ENCODE measurements at places on chromosomes 5 and 9. TPM values are rescaled to one million over a fixed set of nuclear protein-coding genes. Genes with fewer than 3 reads are reported as not detected.

DNA sequence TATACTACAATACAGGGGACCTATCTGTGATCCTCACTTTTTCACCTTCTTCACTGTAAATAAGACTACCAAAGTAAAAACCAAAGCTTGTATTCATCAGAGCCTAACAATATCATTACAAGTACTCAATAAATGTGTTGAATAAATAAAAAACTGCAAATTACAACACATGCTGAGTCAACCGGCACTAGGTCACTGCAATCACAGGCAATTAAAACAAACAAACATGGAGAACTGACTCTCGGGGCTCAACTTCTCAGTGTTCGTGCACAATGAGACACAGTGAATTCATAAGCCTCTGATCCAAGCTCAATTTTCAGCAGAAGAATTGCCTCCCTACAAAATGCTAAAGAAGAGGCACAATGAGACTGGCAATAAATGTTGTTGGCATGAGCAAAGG lies 69.2 kb downstream of the CDK5RAP2 start:
- H3K36me3 ChIP-seq, result peaks cover 20% of the 10 kb centered on the region
- no peak overlapping the region for H3K27ac ChIP-seq
- no peaks in the 10 kb centered on the region for H3K27me3 ChIP-seq
- DNase-seq, result no peak
- H3K4me3 ChIP-seq, result no peak overlapping the region

PDZD2 gene
- 0.29 TPM for total RNA-seq

- H3K27me3 ChIP-seq, result peaks cover 6% of the 10 kb centered on the region
- no peaks in the 10 kb centered on the region for H3K36me3 ChIP-seq
- DNase-seq, result no peak
- H3K27ac ChIP-seq, result no peak overlapping the region
Observed at GRCh38 chr5:91052977-91053740, 330.0 kb downstream of the ARRDC3 start.

DNA sequence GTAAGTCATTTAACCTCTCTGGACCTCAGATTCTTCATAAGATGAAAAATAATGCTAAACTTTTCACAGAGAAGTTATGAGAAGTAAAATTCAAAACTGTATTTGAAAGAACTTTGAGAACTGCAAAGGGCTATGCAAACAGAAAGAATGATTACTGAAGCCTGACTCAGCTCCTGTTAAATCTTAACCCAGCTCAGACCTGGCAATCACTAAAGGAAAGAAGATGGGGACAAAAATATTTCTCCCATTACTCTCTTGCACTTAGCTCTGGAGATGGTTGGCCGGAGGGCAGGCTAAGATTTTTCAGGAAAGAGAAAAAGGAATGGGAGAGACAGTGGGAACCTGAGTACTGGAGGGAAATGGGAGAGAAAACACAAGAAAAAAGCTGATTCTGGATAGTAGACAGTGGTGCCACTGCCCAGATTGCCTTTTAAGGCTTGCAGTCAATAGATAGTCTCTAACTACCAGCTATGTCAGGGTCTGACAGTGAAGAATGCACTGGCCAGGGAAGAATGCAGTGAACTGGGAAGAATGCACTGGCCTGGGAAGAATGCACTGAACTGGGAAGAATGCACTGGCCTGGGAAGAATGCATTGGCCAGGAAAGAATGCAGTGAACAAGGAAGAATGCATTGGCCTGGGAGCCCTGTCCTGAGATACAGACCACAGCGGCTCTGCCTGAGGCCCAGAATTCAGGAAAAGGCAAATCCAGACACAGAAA lies 25.2 kb upstream of the CEMIP2 start:
- peak; percentile 61 for DNase-seq
- H3K4me1 ChIP-seq, result peaks cover 15% of the 10 kb centered on the region
- H3K27ac ChIP-seq, result peak overlapping the region; percentile 78
- no peak overlapping the region for H3K4me3 ChIP-seq
- no peaks in the 10 kb centered on the region for H3K27me3 ChIP-seq
- no peaks in the 10 kb centered on the region for H3K36me3 ChIP-seq

ORM1 gene
- total RNA-seq, result not detected

DNA sequence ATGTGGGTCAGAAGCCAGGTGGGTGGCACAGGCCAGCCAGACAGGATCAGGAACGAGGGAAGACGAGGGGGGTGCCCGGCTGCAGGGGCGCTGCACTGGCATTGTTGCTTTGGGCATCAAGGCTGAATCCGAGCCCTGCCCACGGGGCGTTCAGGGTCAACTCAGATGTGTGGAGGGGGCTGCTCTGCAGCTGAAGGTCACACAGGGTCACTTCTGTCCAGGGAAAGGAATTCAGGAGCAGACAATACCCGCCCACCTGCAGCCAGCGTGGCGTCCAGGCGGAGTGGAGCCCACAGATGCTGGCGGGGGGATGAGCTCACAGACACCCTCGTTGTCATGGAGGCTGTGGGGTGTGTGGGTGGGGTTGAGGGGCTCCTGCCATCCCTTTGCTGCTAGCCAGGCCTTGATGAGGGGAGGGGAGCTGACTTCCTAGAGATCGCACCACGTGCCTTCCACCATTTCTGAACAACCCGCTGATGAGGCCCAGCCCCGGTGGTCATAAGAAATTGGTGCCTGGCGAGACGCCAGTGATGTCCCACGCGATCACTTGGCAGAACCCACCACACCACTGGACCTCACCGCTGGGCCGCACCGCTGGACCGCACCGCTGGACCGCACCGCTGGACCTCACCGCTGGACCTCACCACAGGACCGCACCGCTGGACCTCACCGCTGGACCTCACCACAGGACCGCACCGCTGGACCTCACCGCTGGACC lies 31.2 kb downstream of the MRPL36 start:
- no peaks in the 10 kb centered on the region for H3K4me1 ChIP-seq
- H3K27me3 ChIP-seq, result peaks cover 31% of the 10 kb centered on the region
- DNase-seq, result peak; percentile 77
- no peak overlapping the region for H3K27ac ChIP-seq

DNA sequence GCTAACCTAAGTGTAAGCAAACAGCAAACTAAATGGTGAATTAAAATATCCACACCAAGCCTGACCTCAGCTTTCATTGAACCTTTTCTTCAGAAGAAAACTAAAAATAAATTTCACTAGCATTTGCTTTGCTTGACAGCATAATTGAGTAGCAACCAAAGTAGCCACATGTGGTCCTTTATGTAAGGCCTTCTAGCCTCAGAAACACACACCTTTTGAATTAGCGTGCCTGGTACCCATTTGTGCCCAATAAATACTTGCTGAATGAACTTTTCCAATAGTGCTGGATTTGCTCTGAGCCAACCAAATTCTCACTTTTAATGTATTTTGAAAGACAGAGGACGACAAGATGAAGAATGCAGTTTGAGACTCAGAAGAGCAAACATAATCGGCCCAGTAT lies 2.1 kb upstream of the NIPBL start:
- peaks cover 27% of the 10 kb centered on the region for H3K4me1 ChIP-seq
- DNase-seq, result peak; percentile 3
- H3K36me3 ChIP-seq, result no peaks in the 10 kb centered on the region
- no peaks in the 10 kb centered on the region for H3K27me3 ChIP-seq

DNA sequence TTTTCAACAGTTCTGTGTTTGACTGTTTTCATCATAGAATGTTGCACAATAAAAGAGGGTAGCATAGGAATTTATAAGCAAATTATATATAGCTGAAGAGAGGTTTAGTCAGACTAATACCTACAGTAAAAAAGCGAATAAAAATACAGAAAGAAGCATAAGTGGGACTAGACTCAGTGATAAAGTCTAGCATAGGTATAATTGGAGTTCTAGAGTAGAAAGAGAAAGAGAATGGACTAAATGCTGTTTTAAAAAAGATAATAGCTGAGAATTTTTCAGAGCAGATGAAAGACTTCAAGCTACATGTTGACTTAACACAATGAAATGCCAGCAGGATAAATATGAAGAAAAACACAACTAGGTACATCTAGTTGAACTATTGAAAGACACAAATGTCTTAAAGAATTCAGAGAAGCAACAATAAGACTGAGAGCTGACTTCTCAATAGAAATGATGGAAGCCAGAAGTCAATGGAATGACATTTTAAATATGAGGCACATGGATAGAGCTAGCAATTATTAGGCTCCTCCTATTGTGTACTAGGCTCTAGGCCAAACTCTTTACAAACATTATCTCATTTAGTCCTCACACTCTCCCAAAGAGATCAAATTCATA lies 573.9 kb downstream of the ZNF608 start:
- no peaks in the 10 kb centered on the region for H3K36me3 ChIP-seq
- no peak for DNase-seq
- no peak overlapping the region for H3K4me3 ChIP-seq
- H3K4me1 ChIP-seq, result peaks cover 3% of the 10 kb centered on the region
- no peaks in the 10 kb centered on the region for H3K27me3 ChIP-seq
- H3K27ac ChIP-seq, result no peak overlapping the region

DNA sequence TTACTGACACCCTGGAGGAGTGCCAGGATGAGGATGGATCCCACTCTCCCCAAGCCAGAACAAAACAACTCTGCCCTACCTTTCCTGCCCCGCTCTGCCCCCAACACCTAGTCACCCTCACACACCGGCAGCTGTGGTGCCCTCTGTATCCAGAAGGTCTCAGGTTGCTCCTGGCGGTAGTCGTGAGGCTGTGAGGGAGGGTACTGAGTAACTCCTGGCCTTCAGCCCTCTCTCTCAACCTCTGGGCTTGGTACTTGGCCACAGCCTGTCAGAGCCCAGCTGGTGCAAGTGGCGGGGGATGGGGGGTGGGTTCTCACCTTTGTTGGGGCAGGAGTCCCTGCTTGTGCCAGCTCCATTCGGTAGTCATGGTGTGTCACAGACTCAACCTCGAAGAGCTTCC lies 1.9 kb downstream of the SPAG8 start:
- H3K27ac ChIP-seq, result no peak overlapping the region
- DNase-seq, result peak; percentile 19
- H3K4me1 ChIP-seq, result peaks cover 20% of the 10 kb centered on the region
- H3K4me3 ChIP-seq, result no peak overlapping the region

CA9 gene
- total RNA-seq, result not detected

- no peaks in the 10 kb centered on the region for H3K4me1 ChIP-seq
- no peak overlapping the region for H3K4me3 ChIP-seq
- no peak for DNase-seq
- no peaks in the 10 kb centered on the region for H3K36me3 ChIP-seq
Observed at GRCh38 chr9:126031116-126031515, 283.9 kb downstream of the PBX3 start.

- H3K4me3 ChIP-seq, result peak overlapping the region; percentile 93
- peak overlapping the region; percentile 77 for H3K27ac ChIP-seq
- H3K36me3 ChIP-seq, result no peaks in the 10 kb centered on the region
- peaks cover 49% of the 10 kb centered on the region for H3K4me1 ChIP-seq
- H3K27me3 ChIP-seq, result no peaks in the 10 kb centered on the region
Observed at GRCh38 chr9:128550770-128551656, 1.4 kb upstream of the SPTAN1 start.

- no peaks in the 10 kb centered on the region for H3K36me3 ChIP-seq
- no peak for DNase-seq
- no peaks in the 10 kb centered on the region for H3K4me1 ChIP-seq
- H3K27me3 ChIP-seq, result peaks cover 70% of the 10 kb centered on the region
- H3K27ac ChIP-seq, result no peak overlapping the region
Observed at GRCh38 chr5:176692326-176692725, 45.0 kb downstream of the TSPAN17 start.

DNA sequence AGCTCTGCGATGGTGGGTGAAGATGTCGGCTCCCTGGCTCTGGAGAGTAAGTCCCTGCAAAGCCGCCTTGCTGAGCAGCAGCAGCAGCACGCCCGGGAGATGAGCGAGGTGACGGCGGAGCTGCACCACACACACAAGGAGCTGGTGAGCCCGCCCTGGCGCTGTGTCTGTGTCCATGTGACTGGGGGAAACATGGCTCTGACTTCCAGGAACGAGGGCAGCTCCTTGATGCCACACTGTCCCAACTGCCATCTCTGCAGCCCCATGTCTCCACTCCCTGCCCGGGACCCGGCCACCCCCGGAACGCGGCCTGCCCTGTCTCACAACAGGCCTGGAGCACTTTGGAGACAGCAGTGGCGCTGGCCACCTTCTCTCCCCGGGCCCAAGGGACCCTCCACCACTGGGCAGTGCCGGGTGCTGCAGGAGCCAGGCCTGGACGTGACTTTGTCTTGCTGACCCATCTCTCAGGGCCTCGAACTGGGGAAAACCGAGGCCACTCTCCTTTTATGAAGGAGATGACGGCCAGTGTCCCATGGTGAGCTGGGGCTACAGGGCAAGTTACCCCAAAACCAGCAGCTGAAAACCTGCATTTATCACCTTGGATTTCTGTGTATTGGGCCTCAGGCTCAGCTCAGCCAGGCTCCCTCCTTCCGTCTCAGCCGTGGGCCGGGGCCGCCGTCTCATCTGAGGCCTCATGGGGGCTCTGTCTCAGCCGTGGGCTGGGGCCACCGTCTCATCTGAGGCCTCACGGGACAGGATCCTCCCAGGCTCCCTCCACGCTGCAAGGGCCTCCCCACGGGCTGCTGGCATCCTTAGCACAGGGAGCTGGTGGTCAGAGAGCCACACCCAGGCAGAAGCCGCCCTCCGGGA lies 28.6 kb downstream of the CEP72 start:
- peaks cover 12% of the 10 kb centered on the region for H3K36me3 ChIP-seq
- H3K4me1 ChIP-seq, result no peaks in the 10 kb centered on the region
- no peak overlapping the region for H3K27ac ChIP-seq
- no peak overlapping the region for H3K4me3 ChIP-seq

DNA sequence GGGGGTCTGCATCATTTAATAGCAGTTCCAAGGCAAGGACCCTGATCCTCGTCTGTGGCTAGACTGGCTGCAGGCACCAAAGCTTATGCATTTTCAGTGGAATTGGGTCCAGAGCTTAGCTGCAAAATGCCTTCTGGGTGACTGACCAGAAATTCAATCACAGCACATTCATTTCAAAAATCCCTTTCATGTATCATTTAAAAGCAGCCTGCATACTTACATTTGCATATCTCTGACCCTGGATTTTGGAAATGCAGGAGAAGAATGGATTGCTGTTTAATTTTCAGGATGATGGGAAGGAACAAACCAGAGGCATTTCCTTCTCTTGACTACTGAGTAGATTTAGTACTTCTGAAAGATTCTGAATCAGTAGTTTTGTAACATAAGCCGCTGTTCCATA lies 122.8 kb downstream of the PPP2R2B start:
- H3K36me3 ChIP-seq, result no peaks in the 10 kb centered on the region
- no peaks in the 10 kb centered on the region for H3K4me1 ChIP-seq
- DNase-seq, result no peak
- H3K4me3 ChIP-seq, result no peak overlapping the region

DNA sequence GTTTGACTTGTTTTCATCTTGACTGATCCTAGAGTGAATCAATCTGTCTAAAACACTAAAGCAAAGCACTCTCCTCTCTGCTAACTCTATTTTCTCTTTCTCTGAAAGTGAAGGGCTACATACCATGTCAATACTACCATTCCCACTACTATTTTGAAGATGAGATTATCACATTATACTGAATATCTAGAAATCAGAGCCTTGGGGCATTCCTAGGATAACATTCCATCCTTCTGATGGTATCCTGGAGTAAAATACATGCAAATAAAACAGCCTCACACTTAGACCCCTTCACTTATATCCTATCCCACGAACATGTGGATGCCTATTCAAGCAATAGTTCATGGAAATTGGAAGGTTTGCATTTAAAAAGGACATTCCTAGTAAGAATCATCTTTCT lies 309.3 kb upstream of the ACTBL2 start:
- H3K4me1 ChIP-seq, result no peaks in the 10 kb centered on the region
- no peak overlapping the region for H3K27ac ChIP-seq
- H3K36me3 ChIP-seq, result no peaks in the 10 kb centered on the region
- DNase-seq, result no peak
- no peaks in the 10 kb centered on the region for H3K27me3 ChIP-seq

CCDC69 gene
- 10.5 TPM for total RNA-seq

Measured in osteoblast (primary cell).